ENCODE measurements at places on chromosomes 12 and 14.

DNA sequence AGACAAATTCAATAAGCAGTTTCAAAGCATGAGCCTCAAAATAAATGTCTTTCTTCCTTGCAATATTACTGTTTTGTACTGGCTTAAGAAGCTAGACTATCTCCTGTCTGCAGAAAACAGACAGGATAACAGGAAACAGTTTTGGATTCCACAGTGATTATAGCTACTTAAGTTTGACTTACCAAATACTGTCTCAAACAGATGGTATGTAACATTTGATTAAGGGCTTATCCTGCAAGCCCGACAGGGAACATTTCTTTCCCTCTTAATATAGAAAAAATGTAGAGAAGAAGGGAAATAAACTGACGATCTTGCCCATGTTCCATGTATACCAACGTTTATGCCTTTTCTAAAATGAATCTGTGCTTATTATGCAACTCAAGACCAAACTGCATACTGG, 179.9 kb upstream of the EEA1 start:
- DNase-seq: peak; percentile 77

- DNase-seq: no peak
Observed at GRCh38 chr12:6249580-6249979, 49.4 kb downstream of the CD9 start.

- no peak for DNase-seq
Observed at GRCh38 chr14:75439989-75440388, 12.2 kb downstream of the JDP2 start.

DNA sequence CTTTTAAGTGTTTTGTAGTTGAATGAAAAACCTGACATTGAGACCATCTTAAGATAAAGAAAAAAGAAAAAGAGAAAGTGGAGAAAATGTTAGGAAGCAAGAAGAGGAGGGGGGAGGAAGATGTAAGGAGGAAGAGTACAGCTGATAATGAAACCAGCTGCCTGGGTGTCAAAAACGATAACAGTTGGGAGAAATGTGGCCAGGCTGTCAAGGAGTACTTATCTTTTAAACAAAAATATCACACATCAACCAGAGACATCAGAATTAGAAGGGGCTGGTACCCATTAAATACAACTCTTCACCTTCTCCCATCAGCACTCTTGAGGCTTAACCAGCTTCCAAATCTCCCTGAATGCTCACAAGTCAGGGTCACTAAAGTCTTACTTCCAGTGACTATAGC, 4.5 kb downstream of the SLC11A2 start:
- no peak for DNase-seq

DNA sequence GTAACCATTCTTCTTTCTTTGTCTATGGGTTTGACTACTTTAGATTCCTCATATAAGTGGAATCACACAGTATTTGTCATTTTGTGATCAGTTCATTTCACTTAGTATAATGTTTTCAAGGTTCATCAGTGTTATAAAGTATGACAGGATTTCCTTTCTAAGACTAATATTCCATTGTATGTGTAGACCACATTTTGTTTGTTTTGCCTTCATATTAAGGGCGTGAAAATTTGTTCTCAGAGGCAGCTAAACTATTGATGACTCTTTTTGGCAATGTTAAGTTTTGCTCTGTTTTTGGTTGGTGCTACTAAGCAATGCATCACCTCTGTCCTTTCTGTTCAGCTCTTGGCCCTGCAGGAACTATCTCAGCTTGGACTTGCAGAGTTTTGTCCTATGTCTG, 1.7 kb upstream of the KLRG1 start:
- DNase-seq: no peak

DNA sequence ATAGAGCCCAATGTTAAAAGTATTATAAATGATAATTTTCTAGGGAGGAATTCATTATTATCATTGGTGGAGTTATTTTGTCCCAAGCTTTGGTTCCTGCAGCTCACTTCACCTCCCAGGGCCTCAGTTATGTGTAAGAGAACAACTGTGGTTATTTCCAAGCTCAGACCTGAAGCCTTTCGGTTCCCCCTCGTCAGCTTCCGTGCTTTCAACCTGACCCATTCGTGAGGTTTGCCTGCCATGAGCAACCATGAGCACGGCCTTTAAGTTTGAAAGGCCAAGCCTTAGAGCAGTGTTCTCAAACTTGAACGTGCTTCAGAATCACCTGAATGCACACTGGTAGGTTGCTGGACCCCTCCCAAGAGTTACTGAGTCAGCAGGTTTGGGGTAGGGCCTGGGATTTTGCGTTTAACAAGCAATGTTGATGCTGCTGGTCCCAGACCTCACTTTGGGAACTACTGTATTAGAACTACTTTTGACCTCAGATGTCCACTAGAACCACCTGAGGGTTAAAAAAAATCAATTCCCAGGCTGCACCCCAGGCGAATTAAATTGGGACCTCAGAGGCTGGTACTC, 133.0 kb upstream of the PRMT8 start:
- DNase-seq: no peak

DNA sequence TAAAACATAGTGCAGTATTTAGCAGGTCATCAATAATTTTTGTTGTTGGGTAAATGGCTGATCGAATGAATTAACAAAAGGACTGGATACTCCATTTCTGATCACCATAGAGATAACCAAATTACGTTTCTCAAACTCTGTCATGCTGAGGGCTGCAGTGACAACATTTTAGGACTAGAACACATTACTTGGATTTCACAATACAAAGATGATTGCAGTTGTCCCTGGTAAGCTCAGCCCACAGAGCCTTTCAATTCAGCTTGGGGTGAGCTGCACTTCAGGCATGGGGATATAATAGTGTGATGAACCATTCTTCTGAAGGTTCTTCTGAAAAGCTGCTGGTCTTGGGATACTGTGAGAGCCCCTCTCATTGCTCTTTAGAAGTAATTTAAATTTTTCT, 74.3 kb downstream of the FAR2 start:
- DNase-seq: no peak

DNA sequence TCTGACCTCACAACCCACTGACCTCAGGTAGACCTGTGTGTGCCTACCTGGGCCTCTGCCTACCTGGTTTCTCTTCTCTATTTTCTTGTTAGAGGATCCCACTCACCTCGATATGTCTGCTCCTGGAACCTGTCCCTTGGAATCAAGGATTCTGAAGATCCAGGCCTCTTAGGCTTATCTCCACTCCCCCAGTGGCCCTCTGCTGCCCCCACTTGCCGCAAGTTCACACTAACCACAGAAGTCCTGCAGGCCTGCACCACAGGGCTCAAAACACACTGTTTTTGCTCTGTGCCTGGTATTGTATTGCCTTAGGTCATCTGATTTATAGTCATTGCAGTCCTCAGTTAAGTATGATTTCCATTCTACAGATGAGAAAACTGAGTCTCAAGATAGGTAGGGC, 15.3 kb upstream of the NRXN3 start:
- DNase-seq: no peak

- DNase-seq: no peak
Observed at GRCh38 chr12:41122894-41123293, 65.2 kb upstream of the PDZRN4 start.

GRCh38 chr14:53571641-53572328, 384.8 kb downstream of the BMP4 start:
- no peak for DNase-seq

DNA sequence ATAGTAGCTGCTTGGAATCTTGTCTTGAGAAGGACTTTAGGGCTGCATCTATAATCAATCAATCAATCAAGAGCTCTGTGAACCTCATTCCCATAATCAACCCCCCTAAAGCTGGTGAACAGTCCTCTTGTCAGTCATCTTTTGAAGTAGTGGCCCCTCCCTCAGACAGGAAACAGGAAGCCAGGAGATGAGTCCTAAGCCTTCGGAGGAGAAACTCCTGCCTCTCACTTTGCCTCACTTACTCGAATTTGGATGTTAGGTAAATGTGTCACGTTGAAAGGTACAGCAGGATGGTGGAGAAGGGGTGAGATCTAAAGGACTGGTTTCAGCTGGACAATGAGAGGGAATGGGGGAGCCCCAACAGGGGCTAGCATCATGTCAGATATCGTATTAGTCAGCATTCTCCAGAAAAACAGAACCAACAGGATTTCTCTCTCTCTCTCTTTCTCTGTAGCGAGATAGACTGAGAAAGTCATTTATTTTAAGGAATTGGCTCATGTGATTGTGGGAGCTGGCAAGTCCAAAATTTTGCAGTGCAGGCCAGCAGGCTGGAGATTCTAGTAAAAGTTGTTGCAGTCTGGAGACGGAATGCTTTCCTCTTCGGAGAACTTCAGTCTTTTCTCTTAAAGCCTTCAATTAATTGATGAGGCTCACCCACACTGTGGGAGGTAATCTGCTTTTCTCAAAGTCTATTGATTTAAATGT, 144.4 kb upstream of the PWP1 start:
- DNase-seq: no peak

Data from EH (cell line).